Foreskin fibroblast (primary cell): ENCODE measurements at places on chromosomes 7 and 10.
A peak's percentile ranks its signal among the peaks of the same experiment; 100 is the strongest.

- DNase-seq, result peak; percentile 63
These were observed 41.8 kb upstream of the HYCC1 start for GRCh38 chr7:23055582-23056178.

DNA sequence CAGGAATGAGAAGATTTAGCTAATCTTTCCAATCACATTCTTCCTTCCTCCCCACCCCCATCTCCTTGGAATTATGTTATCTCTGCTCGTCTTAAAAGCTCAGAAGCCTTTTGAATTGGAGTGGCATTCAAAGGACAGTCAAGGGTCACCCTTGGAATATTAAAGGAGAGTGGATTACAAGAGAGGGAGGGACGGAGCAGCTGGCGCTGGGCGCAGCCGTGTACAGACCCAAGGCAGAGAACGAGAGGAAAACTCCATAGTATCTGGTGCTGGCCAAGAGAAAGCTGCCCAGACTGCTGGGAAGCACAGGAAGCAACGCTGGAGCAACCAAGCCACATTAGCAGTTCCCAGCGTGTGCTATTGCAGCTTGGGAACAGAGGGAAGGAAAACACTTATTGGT, 95.7 kb downstream of the POU6F2 start:
- DNase-seq, result no peak

DNA sequence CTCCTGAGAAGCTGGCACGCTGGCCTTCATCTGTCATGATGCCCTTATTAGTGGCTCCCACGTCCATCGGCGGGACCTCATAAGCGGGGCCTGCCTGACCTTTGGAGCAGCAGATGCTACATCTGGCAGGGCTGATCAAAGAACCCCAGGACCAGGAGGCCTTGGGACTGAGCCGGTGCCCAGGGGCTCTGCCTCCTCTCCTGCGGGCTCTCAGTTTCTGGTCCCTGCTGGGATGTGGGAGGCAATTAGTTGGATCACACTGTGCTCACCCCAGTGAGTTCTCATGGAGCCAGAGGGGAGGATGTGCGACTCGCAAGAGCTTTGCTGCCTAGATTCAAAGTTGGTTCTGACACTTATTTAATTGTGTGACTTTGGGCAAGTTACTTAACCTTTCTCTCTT, 28.7 kb upstream of the SFRP5 start:
- DNase-seq, result no peak

- DNase-seq, result peak; percentile 77
These were observed 28.7 kb upstream of the TNS3 start for GRCh38 chr7:47610506-47611044.

DNA sequence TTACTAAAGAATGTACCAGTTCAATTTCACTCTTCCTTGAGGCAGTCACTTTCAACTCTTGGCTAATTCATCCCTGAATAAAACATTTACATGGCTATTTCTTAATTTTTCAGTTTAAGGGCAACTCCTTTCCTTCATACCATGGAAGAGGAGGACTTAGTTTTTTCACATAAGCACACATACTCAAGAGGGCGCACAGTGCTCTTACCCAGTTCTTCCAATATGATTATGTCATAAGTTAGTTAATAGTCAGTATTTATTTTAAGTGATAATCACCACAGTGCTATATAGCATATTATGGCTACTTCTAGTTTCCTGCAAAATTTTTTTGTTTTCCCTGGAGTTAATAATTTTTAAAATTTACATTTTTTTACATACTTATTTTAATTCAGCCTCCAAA, 58.6 kb downstream of the SND1 start:
- no peak for DNase-seq

- no peak for DNase-seq
These were observed 19.0 kb downstream of the SOSTDC1 start for GRCh38 chr7:16446508-16446907.

GRCh38 chr7:97381815-97382554, 264.5 kb downstream of the SDHAF3 start:
- no peak for DNase-seq

DNA sequence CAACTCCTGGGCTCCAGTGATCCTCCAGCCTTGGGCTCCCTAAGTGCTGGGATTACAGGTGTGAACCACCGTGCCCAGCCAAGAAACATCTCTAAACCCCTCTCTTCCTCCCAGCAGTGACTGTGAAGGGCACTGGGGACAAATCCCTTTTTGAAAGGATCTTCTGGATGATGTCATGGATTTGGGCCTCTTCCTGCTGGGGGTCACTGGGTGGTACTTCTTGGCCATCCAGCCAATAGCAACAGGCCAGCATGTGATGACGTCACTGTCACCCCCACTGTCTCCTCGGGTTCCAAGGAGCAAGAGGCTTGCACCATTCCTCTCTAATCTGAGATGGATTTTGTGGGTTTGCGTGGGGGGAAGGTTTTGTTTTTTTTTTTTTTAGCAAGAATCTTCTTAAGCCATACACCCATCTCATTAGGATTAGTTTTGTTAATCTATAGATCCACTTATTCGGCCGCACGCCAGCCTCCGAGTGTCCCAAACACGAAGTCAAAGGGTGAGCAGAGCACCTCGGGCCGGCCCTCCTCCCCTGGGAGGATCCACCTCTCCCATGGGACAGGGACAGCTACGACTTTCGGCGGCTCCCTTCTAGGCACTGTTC, 29.4 kb upstream of the TNRC18 start:
- peak; percentile 84 for DNase-seq

GRCh38 chr10:34854147-34854601, 39.1 kb upstream of the PARD3 start:
- peak; percentile 71 for DNase-seq

- DNase-seq, result no peak
These were observed 5.5 kb upstream of the MNX1 start for GRCh38 chr7:157016024-157016351.

- peak; percentile 91 for DNase-seq
These were observed 74.6 kb downstream of the PAXIP1 start for GRCh38 chr7:154928136-154929005.

DNA sequence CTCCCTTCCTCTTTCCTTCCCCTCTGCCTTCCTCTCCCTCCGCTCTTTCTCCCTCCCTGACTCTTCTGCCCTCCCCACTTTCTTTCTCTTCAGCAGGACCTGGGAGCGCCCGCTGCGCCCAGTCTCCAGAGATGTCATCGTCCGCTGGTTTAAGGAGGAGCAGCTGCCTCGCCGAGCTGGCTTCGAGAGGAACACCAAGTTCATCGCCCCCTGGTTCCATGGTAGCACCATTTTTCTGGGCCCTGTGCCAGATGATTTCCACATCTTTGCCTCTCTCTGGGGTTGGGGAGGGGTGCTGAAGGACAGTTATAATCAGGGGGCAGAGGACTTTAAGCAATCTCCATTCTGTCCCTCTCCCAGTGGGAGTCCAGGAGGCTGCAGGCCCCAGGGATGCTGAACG, 71.6 kb downstream of the SH2D4B start:
- no peak for DNase-seq

- no peak for DNase-seq
These were observed 663.2 kb downstream of the PARD3 start for GRCh38 chr10:34151931-34152330.

DNA sequence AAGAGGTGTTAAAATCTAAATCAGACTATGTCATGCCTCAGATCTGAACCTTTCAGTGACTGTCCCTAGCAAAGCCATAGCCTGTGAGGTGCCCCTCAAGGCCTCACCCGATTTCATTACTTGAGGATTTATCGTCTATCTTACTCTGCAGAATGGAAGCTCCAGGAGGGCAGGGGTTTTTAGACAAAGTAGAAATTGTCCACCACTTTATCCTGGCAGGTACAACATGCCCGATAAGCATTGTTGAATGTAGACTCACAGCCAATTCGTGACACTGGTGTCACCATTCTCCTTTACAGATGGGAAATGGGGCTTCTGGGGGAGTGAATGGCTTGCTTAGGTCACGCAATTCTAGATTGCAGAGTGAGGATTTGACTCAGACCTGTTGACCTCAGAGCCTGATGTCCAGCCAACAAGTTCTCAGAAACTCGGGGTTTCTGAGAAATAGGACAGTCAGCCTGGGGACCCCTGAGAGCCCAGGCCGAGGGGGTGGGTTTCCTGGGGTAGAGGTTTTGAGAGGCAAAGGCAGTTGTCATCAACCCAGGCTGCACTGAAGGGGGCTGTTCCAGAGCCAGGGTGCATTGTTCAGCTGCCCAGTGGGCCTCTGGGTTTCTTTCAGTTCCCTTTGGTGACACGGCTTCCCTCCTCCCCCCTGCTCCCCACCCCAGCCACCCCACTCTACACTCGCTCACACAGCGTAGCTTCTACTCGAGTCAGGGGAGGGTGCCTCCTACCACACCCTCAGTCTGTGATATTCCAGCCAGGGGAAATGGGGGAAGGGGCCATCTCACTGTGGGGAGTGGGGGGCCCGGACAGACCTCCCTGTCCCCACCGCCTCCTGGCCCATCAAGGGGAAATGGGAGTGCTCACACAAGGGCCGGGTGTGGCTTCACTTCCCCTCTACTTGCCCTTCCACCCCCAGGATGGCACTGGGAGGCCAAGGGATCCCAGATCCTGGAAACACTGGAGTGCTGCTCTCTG, 3.1 kb upstream of the IRF5 start:
- DNase-seq, result no peak

DNA sequence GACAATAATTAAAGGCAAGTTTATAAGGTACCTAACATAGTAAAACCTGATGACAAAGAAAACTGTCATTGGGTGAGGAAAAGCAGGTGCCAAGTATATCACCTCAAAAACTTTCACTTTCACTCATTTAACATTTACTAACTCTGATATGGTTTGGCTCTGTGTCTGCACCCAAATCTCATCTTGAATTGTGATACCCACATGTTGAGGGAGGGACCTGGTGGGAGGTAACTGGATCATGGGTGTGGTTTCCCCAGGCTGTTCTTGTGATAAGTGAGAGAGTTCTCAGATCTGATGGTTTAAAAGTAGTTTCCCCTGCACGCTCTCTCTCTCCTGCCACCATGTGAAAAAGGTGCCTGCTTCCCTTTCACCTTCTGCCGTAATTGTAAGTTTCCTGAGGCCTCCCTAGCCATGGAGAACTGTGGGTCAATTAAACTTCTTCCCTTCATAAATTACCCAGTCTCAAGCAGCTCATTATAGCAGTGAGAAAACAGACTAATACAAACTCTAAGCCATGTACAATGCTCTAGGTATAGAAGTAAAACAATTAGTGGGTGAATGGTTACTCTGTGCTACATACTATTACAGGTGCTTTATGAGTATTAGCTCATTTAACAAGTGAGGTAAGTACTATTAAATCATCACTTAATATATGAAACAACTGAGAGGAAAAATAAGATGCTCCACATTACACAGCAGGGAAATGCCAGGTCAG, 199.0 kb downstream of the CHCHD3 start:
- DNase-seq, result no peak

DNA sequence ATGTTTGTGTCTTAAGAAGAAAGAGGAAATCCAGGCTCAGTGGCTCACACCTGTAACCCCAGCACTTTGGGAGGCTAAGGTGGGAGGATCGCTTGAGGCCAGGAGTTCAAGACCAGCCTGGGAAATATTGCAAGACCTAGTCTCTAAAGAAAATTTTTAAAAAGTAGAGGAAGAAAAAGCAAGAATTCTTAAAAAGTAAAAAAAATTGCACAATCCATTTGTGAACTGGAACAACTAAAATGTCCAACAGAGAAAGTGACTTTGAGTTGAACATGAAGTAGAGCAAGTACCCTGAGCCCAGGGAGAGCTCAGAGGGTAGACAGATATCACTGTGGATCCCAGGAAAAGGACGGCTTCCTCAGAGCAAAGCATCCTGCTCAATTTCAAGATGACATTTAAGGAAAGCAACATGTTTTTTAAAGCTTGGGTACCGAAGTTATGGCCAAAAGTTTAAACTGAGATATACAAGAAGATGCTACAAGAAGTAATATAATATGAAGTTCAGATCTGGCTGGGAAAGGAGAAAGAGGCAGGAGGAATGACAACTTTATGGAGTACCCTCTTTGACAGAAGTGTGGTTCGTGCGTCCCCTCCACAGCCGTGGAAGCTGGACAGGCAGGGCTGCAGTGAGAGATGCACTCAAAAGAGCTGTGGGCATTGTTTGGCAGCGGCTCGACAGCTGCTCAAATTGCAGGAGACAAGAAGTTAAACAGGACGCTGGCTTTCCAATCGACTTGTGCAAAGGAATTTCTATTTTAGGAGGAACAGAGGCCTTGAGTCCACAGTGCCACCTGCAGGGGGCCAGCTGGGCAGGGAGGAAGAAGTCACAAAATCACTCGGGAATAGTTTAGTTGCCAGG, 201.3 kb downstream of the JCAD start:
- peak; percentile 81 for DNase-seq

DNA sequence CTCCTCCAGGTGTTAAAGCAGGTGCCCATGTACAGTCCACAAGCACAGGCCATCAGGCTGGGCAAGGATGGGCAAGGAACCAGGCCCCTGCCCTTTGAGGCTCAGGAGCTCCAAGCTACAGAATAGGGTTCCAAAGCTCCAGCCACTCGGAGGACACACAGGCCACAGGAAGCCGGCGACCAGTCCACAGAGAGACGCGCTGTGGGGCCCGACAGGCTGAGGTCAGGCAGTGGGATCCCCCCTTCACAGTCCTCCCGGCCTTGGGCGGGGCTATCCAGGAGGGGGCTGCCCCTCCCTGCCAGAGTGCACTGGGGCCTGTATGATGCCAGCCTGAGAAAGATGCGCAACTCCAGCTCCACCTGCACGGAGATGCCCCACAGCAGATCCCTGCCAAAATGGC, 34.0 kb downstream of the MAD1L1 start:
- no peak for DNase-seq

GRCh38 chr7:78792006-78792405, 661.5 kb downstream of the MAGI2 start:
- DNase-seq, result no peak

DNA sequence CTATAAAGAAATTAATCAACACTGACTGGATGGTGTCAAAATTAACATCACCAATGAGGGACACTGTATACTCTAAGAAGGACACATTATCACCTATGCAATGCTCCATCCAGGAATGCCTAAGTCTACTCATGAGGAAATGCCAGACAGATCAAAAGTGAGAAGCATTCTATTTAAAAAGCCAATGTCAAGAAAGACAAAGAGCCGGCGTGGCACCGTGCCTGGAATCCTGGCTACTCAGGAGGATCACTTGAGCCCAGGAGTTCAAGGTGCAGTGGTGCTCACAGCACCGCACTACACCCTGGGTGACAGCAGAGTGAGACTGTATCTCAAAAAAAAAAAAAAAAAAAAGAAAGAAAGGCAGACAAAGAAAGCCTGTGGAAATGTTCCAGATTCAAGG, 45.5 kb upstream of the ANAPC16 start:
- no peak for DNase-seq

DNA sequence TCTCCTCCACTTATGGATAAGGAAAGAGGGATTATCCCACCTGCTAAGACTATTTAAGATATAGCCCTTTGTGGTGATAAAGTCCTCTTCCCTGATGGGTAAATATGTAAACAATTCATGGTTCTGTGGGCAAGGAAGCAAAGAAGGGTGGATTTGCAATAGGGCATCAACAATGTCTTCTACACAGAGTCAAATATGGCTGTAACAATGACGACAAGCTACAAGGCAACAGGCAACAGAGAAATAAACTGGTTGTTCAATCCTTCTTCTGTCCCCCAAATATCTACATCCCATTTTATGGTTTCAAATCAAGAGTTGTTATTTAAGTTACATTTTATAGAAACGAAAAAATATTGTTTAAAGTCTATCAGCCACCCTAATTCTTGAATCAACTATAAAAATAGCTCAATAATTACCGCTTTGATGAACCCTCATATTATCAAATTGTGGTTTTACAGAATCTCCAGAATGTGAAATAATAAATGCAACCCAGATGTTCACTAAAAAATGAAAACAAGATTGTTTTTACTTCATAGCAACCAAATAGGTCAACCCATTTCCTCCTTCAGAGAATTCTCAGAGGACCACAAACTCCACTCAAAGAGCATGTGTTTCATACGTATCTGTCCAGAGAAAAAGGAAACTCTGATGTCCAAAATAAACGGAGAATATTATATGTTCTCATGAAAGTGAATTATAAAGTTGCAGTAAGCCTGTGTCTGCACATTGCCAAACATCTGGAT, 13.8 kb downstream of the CYTH3 start:
- peak; percentile 87 for DNase-seq
